Activated T-helper 1 cell treated with Interleukin-2 at 50 U/mL for 16 hours (primary cell): ENCODE measurements at places on chromosomes 2 and 18.

DNA sequence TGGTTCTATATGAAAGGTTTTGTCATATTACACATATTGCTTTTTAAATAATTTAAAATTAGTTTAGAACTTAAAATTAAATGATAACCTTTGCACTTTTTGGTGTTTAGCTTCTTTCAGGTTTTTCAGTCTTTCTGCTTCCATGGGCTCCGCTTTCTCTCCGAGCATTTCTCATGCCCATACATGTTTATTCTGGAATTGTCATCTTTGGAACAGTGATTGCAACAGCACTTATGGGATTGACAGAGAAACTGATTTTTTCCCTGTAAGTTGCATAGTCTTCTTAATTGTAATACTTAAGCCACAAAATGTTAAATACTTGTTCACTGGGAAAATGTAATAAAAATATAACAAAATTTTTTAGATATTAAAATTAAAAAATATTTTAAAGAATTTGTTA is 31.0 kb downstream of the CYBRD1 start:
- no peak for DNase-seq

- no peak for DNase-seq
Observed at GRCh38 chr2:54090521-54091117, 24.8 kb upstream of the ACYP2 start.

DNA sequence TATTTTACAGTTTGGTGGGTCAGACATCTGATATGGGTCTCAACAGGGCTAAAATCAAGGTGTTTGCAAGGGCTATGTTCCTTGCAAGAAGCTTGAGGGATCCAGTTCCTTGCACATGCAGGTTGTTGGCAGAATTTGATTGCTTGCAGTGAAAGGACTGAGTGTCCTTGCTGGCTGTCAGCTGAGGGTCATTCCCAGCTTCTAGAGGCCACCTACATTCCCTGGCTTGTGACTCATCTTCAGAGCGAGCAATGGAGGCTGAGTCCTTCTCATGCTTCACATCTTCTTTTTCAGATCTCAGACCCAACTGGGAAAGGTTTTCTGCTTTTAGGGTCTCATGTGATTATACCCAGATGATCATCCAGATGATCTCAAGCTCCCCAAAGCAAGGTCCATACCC is 12.4 kb downstream of the MEX3C start:
- no peak for DNase-seq

DNA sequence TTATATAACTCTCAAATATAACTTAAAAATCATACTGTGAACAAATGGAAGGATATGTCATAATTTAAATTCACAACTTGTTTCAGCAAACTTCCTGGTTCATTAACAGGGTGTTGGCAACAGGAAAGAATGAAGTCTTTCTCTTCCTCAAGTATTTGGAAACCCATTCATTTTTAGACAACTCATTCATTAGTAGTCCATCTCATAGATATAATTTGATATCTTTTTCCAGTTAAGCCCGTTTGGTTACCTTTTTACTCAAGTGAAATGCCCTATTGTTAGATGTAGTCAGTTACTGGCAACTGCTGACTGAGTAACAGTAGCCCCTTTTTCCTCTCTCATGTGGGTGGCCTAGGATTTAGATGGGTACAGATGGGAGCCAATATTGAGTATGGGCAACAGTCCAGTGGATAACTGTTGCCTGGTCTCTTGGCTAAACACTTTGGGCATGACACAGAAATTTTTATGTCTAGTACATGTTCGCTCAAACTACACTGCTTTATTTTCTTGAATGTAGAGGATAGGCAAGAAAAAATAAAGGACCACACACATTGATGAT is 4.6 kb upstream of the UGP2 start:
- DNase-seq = no peak

DNA sequence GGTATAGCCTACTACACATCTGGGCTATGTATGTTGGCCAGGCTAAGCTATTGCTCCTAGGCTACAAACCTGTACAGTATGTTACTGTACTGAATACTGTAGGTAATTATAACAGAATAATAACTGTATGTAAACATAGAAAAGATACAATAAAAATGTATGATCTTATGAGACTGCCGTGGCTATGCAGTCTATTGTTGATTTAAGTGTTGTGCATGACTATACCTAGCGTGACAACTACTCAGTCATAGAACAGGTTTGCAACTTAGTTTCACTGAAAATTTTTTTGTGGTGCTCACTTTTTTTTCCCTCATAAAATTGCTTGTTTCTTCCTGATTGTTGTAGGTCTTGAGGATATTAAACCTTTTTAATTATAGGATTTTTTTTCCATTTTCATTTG is 25.9 kb downstream of the KCMF1 start:
- DNase-seq = no peak

- no peak for DNase-seq
Observed at GRCh38 chr2:85183076-85183475, 49.9 kb downstream of the TCF7L1 start.

DNA sequence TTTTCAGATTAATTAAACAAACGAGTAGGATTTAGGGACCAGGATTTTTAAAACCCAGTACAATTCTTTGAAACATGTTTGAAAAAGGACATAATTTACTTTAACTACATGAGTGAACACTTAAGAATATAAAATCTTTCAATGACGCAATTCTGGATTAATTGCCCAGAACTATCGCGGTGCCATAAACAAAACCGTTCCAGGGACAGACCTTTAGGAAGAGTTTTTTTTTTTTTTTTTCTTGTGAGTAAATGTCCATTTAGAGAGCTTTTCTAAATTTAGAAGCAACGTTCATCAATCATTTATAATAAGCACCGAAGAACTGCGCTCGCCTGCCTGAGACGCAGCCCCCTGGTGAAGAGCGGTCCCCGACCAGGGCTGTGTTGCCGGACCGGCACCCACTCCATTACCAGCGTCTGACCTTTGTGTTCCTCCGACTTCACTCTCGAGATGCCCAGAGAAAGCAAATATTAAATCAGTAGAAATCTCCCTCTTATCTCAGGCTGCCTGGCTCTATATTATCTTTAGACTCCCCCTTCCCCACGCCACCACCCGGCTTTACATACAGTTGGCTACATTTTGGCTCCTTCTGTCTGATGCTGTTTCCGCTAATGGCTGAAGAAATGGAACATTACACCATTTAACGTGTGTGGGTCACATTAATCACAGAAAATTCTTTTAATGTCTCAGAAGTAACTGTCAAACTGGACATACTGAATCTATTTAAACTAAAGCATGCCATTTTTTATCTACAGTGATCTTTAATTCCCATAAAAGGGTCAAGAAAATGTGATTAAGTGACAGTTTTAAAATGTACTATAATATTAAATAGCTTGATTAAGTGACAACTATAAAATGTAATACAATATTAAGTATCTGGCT is 364.0 kb upstream of the MEIS1 start:
- DNase-seq = no peak

- DNase-seq = peak; percentile 51
Observed at GRCh38 chr2:10072656-10073480, 7.3 kb downstream of the CYS1 start.

DNA sequence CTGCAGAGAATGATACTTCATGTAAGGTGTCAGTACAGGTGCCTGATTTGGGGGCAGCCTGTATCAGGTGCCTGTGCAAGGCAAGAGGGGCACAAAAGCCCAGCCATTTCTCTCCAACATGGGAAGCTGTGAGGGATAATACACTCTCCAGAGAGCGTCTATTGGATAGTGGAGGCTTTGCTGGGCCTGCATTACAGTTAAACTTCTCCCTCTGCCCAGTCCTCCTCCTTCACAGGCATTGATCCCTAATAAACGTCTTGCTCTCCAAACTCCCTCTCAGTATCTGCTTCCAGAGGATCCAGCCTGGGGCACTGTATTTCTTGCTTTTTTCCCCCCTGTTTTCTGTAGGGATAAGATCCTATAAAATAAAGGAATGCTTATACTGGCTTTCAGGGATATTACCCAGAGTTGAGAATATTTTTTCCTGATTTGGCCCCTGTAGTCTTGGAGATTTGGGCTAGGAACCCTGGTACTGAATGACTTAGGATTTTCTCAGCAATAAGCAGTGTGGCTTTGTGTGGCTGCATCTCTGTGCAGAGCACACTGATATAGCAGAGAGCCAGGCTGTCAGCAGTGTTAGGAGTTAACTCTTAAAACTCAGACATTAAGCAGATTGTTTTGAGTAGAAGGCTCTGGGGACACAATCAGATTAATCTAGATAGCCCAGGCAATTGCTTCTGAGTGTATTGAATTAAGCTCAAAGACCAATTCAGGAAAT is 330.6 kb downstream of the CYRIA start:
- no peak for DNase-seq

DNA sequence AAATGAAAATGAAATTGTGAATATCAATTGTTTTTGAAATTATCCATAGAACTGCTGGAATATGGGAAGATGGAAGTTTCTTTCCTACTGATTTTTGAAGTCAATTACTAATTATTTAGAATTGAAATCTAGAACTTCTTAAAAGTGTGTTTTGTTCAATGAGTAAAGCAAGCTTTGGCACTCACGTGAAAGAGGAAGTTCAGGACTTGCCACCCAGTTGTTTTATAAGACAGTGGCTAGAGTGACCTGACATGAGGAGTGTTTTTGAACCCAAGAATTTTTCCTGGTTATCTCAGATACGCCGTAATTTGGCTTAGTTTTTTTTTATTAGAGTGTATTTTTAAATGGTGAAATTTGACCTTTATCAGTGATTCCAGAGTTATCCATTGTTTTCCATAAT is 3.5 kb downstream of the MXD1 start:
- DNase-seq = no peak

GRCh38 chr2:33083699-33084387 is 137.1 kb downstream of the LTBP1 start:
- DNase-seq = no peak

DNA sequence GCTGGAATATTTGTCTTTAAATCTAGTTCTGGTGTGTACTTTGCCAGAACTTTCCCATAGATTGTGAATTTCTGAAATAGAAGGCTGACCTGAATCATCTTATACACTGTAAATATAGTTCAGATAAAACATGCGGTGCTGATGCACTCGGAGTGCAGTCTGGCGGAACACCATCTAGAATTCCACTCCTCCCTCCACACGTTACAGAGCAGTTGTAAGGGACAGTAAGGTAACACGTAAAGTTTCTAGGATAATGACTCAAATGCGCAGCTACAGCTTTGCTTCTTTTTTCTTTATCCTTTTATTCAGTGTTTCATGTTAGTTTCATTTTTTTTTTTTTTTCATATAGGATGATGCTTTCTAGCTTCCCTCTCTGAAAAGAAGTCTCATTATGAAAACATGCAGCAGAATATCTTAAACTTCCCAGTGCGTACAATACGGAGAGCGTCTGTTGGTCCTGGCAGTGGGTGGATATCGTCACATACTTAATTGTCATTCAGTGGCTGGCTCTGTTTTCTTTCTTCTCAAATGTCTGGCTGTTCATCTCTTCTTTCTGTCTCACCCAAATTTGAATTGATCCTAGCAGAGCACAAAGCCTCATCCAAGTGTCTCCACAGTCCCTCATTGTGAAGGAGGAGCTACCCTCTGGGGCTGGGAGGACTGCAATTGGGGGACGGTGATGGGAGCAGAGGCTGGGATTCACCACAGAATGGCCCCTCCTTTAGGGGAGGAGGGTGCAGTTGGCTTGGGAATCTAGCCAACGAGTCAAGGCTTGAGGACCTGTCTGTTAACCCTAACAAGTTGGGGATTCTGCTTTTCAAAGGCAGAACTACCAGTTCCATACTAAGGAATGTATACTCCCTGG is 138.8 kb downstream of the MYT1L start:
- DNase-seq = no peak
